ENCODE measurements at places on chromosomes 3 and 15.

DNA sequence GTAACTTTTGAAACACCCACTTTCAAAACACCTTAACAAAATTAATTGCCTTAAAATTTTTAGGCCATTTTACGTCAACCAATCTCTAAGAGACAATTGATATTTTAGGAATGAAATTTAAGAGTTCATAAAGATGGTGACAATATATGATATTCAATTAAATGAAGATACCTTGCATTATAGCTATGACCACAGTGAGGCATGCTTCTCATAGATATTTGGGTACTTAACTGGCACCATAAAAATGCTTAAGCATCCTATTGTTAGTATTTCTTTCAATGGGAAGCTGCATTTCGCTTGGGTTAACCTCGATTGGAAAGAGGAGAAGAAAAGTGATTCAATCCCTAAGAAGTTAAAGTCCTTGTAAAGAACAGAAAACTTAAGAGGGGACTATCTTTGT, 209.0 kb downstream of the GAP43 start:
- DNase-seq, result no peak

- no peak for DNase-seq
Observed at GRCh38 chr15:38672273-38672672, 107.7 kb upstream of the RASGRP1 start.

- no peak for DNase-seq
Observed at GRCh38 chr3:186997473-186997939, 67.2 kb downstream of the ST6GAL1 start.

GRCh38 chr3:104510131-104510849, 856.4 kb upstream of the ALCAM start:
- no peak for DNase-seq

DNA sequence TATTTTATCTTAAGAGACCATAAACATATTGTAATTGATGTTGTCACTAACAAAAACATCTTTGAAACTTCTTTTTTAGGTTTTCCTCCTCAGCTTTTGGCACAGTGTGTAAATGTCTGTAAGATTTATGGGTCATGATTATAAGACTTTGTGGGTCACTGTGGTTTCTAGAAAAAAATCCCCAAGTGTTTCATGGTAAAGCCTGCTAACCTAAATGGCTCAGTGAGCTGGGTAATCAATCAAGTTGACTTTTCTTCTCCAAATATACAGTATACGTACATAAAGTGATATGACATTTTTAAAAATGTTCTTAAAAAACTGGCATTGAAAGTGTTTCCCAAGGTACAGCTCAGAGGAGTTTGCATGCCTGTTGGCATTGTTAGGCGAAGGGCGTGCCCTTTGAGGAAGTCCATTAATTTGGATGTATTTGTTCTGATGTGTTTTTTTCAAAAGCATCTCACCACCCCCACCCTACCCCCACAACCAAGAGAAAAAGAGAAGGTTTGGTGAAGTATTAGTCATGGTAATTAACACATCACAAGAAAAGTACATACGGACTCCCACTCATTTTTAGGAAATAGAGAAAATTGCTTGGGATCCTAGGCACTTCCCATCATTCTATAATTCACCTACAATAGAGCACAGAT, 385.4 kb upstream of the LRRC3B start:
- DNase-seq, result no peak
